ENCODE measurements at places on chromosomes 13 and 19.
A peak's percentile ranks its signal among the peaks of the same experiment; 100 is the strongest.

DNA sequence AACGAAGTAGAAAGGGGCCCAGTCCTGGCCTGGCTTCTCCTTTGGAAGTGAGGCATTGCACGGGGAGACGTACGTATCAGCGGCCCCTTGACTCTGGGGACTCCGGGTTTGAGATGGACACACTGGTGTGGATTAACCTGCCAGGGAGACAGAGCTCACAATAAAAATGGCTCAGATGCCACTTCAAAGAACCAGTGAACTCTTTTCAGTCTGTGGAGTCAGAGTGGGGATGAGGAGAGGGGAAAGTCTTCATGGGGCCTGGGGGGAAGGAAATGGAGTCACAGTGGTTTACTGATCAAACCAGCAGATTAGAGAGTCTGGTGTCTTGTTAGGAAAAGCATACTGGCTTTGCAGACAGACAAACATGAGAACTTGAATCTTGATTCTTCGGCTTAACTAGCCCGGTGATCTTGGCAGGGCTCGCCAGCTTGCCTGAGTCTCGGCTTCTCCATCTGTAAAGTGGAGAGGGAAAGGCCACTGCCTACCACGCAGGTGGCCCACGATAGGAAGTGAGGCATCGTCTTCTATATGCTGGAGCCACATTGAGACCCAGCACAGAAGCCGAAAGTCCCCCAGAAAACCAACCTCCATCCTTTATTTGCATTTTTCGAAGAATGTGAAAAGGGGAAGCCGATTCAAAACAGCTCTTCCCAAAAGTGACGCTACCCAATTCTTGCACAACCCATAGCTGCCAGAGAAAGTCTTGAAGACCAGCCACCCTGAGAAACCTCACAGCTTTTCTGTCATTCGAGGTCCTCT, at the start of gene FFAR1:
FFAR1 (plus strand) TSS at position 732 of the 759 bp plus-strand sequence. CDS start 3,650 bp downstream, outside the sequence.
- no peak for DNase-seq

- no peak for DNase-seq
These were observed 31.7 kb upstream of the PCDH8 start for GRCh38 chr13:52879950-52880741.

GRCh38 chr19:50649433-50650391, at the start of gene C19orf81:
Gene C19orf81 (plus strand): TSS chr19:50649445. CDS start chr19:50649445, 0 bp downstream.
- DNase-seq: no peak

GRCh38 chr13:27425158-27425917, 919 bp downstream of the GTF3A start:
- no peak for DNase-seq

DNA sequence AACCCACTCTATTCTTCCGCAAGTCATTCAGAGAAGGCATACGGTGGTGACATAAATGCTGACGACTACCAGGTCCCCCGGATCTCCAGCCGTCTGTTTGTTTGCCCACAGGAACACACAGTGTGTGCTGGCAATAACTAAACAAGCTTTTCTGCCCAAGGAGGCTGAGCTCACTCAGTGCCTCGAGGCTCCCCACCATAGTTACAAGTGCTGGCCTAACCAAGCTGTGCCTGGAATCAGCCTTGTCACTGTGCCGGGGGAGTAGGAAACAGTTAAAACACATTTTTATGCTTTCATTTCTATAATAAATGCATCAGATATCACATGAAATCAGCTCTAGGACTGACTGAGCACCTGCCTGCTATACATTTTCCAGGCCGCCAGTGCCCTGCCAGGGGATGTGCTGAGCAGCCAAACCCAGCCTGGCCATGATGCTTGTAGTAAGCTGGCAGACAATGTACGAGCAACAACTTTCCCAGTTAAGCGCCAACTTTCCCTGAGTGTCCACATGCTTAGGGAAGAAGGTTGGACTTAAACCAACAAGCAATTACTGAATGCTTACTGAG, 28.1 kb downstream of the BRD4 start:
- no peak for DNase-seq

GRCh38 chr19:48398375-48399235, 5.1 kb downstream of the GRIN2D start:
- peak; percentile 80 for DNase-seq

DNA sequence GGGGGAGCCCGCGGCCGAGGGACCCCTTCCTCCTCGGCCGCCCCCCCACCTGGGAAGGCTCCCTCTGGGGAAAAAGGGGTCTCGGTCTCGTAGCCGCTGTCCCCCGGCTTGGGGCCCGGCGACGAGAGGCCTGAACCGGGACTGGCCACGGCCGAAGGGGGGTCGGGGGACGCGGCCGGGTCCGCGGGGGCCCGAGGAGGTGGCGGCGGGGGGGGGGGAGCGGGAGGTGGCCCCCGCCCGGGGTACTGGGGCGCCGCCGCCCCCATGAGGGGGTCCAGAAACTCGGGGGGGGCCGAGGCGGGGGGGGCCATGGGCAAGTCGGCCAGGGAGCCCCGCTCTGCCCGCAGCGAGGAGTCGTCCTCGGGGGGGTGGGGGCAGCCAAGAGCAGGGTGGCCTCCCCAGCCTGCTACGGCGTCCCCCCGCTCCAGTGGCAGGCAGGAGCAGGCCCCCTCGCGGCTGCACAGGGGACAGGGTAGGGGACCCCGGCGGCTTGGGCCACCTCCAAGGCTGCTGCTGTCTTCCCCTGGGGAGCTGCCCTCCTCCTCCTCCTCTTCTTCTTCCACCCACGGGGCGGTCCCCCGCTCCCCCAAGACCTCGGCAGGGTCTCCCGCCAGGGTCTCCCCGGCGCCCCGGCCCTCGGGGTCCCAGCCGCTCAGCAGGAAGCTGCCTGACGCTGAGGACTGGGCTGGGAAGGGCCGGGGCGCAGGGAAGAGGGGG, 12.9 kb downstream of the LMTK3 start:
- DNase-seq: no peak

GRCh38 chr13:111610879-111611278, 290.4 kb downstream of the TEX29 start:
- no peak for DNase-seq

DNA sequence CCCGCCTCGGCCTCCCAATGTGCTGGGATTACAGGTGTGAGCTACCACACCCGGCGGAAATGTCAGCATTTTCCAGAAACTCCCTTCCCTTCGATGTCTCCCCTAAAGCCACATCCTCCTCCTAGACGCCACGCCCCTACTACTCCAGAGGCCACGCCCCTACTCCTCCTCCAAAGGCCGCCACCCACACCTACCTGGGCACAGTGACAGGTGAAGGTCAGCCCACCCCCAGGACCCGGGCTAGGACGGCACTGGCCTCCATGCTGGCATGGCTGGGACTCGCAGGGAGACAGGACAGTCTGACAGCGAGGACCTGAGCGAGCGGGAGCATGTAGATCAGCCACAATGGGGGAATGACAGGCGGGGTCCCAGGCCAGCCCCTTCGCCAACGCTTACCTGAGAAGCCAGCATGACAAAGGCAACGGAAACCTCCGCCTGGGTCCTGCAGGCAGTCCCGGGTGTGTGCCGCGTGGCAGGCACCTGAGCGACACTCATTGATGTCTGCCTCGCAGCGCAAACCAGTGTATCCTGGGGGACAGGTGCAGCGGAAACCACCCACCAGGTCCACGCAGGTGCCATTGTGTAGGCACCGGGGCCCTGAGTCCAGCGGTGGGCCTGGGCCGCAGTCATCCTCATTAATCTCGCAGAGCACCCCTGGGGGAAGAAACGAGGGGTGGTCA, 22.0 kb downstream of the NOTCH3 start:
- no peak for DNase-seq

GRCh38 chr19:1016647-1017114, 4.2 kb downstream of the TMEM259 start:
- no peak for DNase-seq

- DNase-seq: no peak
These were observed 27.3 kb downstream of the C13orf46 start for GRCh38 chr13:113946409-113947181.

- peak; percentile 78 for DNase-seq
These were observed 65.4 kb downstream of the RUBCNL start for GRCh38 chr13:46321494-46322225.

- DNase-seq: no peak
These were observed 84.4 kb upstream of the SPATA13 start for GRCh38 chr13:24076109-24076508.

GRCh38 chr19:38506375-38506722, 72.9 kb downstream of the RYR1 start:
- no peak for DNase-seq

DNA sequence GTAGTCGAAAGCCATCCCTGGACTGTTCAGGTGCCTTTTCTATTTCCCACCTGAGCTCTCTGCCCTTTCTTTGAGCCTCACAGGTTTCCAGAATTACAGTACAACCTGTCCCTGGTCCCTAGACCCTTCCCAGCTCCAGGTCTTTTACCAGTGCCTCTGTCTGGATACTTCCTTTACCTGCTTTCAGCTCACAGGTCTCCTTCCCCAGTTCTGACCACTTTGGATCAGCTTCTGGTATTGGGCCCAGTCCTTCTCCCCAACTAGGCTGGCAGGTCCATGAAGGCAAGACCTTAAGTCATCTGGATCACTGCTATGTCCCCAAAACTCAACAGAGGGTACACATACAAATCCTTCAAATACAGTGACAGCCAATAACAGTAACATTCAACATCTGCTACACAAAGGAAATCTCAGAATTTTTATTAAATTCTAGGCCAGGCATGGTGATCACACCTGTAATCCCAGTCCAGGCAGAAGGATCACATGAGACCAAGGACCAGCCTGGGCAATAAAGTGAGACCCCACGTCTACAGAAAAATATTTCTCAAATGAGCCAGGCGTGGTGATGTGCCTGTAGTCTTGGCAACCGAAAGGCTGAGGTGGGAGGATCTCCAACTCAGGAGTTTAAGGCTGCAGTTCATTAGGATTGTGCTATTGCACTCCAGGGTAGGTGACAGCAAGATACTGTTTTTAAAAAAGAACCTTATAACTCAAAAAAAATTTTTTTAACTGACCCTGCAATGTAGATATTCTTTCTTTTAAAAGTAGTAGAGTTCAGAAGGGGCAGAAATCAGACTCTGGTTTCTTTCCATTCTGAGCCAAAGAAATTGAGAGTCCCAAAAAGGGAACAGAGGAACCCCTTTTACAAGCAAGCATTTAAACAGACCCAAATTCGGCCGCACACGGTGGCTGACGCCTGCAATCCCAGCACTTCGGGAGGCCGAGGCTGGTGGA, 1.3 kb downstream of the RPS16 start:
- no peak for DNase-seq

DNA sequence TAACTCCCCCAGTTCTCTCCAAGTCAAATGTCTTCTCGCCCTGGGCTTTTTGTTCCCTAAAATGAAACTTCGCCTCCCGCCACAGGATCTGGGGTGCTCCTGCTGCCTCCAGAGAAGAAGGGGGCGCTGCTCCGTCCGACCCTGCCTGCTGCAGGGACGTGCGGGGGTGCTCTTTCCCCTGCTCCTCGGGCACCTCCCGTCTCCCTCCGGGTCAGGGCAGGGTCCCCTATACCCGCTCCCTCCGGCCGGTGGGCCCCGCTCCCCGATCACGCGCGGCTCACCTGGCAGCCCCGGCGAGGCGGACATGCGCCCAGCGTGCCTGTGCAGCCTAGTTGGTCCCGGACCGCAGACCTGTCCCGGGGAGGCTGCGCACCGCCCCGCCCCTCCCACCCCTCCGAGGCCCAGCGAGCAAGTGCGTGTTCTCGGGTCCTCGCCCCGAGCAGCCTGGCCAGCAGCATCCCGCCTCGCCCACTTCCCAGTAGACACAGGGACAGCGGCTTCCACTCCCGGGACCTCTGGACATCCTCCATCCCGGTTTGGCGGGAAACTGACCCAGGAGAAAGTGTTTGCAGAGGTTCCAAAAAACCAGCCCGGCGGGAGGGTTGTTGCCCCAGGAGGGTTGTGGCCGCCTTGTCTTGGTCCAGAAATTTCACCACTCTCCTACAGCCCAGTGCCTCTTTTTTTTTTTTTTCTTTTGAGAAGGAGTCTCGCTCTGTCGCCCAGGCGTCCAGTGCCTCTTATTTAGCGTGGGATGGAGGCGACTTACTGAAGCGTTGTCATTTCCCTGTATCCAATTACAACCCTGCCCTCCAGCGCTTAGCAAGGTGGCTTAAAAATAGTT, at the start of gene OXGR1:
OXGR1 (minus strand) TSS at position 460 of the 841 bp plus-strand sequence. CDS start 6,717 bp downstream, outside the sequence.
- DNase-seq: no peak

GRCh38 chr19:50633359-50633758, 6.3 kb downstream of the SYT3 start:
- DNase-seq: no peak

- DNase-seq: no peak
These were observed 2.6 kb upstream of the TIMM13 start for GRCh38 chr19:2429917-2430535.

- no peak for DNase-seq
These were observed 54.8 kb downstream of the ABCC4 start for GRCh38 chr13:95246292-95247082.

GRCh38 chr13:99516153-99516929, 15.1 kb downstream of the TM9SF2 start:
- DNase-seq: no peak

- DNase-seq: no peak
These were observed 721.9 kb upstream of the SLC10A2 start for GRCh38 chr13:103788061-103788652.

DNA sequence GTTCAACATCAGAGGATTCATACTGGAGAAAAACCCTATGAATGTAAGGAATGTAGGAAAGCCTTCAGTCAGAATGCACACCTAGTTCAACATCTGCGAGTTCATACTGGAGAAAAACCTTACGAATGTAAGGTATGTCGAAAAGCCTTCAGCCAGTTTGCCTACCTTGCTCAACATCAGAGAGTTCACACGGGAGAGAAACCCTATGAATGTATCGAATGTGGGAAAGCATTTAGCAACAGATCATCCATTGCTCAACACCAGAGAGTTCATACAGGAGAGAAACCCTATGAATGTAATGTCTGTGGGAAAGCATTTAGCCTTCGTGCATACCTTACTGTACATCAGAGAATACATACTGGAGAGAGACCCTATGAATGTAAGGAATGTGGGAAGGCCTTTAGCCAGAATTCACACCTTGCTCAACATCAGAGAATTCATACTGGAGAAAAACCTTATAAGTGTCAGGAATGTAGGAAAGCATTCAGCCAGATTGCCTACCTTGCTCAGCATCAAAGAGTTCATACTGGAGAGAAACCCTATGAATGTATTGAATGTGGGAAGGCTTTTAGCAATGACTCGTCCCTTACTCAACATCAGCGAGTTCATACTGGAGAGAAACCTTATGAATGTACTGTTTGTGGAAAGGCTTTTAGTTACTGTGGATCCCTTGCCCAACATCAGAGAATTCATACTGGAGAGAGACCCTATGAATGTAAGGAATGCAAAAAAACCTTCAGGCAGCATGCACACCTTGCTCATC, 15.4 kb downstream of the ZNF570 start:
- DNase-seq: no peak

DNA sequence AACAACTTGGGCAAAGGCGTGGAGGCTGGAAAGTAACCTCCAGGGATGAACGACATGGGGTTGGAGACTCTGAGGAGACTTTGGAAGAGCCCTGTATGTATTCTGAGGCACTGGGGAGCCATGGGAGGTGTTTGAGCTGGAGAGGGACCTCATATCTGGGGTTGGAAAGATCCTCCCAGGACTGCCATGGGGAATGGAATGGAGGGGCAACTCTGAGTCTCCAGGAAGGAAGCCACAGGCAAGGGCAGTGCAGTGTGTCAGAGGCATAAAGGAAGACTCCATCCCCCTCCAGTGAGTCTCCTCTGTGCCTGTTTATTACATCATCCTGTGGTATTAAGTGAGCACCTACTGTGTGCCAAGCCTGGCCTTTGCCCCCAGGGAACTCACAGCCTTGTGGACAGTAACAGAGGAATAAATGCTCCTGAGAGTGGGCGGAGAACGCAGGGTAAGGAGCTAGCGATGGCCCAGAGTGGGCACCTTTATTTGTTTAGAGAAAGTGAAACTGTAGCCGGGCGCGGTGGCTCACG, 7.7 kb downstream of the PEAK3 start:
- DNase-seq: no peak

- DNase-seq: no peak
These were observed 18.5 kb downstream of the PALM start for GRCh38 chr19:726993-727956.

GRCh38 chr13:29472332-29472961, 123.0 kb downstream of the SLC7A1 start:
- DNase-seq: peak; percentile 70
